DMS53 (cell line): ENCODE measurements at places on chromosomes 7 and 10.

DNA sequence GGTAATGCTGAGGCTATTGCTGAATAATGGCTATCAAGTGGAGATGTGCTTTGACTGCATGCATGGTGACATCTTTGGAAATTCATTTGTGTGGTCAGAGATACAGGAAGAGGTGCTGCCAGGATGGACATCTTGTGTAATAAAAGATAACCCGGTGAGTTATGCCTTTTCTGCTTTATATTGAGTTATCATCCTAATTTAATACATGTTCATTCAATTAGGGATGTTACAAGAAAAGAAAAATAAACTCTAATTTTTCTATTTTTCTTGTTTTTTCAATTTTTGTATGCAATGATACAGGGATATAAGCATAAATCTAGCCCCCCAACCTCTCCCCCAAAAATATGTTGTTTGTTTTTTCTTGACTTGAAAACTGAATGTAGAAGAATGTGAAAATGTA is 26.4 kb upstream of the LMOD2 start:
- DNase-seq, result no peak

GRCh38 chr7:79453558-79454360 is at the start of gene MAGI2:
MAGI2 (minus strand) TSS chr7:79453667; CDS start chr7:79453320, 347 bp downstream.
- DNase-seq, result peak; percentile 66

GRCh38 chr10:84329196-84329611 is 815 bp downstream of the CCSER2 start:
- peak; percentile 72 for DNase-seq

DNA sequence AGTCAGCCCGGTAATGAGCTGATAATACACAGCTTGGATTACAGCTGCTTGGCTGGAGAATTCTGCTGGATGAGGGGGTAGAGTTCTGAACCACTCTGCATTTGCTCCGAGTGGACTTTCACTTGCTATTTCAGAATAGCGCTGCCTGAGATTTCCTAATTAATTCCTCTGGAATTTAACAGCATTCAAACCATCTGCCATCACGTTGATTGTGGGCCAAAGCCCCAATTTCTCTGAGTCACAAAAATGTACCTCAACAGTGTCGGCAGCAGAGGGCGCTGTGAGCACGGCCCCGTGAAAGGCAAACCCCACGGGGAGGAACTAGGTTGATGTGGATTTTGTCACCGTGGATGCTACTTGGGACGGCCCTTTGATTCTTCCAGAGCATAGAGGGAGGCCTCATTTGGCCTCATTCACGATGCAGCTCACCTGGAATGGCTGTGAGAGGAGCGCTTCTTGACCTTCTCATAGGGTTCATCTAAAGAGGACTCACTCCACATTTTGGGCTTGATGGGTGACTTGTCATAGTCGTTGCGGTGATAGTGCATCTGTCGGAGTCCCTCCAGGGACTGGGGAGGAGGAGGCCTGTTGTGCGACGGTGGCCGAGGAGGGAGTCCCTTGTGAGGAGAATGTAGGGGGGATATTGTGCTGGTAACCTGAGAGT is 73.3 kb downstream of the PRPF18 start:
- peak; percentile 69 for DNase-seq

DNA sequence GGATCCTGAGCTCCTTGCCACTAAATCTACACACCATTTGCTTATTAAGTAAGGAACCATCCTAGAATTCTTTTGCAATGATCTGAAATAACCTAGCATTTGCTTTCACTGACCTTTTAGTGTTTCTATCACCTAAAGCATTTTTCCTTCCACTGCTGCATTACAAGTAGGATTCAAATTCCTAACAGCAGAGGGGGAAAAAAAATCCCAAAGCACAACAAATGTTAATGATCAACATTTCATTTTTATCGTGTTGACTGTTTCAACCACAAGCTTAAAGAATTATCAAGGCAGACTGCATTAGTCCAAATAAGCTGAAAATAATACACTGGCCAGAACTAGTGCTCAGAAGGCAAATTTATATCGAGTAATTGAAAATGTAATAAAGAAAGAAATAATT is 174.7 kb upstream of the TCF7L2 start:
- no peak for DNase-seq

DNA sequence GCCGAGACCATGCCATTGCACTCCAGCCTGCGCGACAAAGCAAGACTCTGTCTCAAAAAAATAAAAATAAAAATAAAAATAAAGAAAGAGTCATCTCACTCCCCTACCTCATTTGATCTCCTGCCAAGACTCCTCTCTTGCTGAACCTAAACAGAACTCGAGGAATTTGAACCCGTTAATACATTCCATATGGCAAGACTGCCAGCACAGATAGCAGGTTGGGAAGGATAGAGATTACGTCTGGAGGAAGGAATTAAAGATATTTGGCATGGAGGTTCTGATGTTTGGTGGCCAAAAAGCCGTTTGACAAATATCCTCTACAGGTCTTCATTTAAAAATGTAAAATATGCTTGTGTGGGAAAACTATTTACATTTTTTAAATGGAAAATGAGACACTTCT is 549.6 kb downstream of the HTR7 start:
- DNase-seq, result no peak

DNA sequence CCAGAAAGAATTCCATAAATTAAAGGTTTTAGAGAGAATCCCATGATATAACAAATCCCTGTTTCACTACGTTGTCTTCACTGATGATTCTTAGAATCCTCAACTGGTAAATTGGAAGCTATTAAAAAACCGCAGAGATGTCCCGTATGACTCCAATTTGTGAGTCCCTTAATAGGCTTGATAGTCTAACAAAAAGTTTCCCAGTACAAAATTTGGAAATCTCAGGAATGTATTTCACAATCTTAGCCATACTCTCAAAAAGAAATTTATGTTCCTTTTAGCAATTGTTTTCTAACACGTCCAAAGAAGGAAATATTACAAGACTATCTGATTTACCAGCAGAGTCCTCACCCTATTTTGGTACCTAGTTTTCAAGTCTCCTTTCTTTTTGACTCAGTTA is 2.5 kb downstream of the TES start:
- DNase-seq, result no peak
